ENCODE measurements at places on chromosomes 3 and 15.

- DNase-seq, result no peak
Observed at GRCh38 chr15:36940219-36940618, 160.1 kb downstream of the MEIS2 start.

GRCh38 chr15:27070841-27071240 lies 99.9 kb downstream of the GABRG3 start:
- no peak for DNase-seq

- DNase-seq, result peak; percentile 64
Observed at GRCh38 chr3:100401674-100402041, 319 bp downstream of the LNP1 start.

GRCh38 chr3:76912841-76913383 lies 127.0 kb upstream of the ROBO2 start:
- DNase-seq, result no peak

DNA sequence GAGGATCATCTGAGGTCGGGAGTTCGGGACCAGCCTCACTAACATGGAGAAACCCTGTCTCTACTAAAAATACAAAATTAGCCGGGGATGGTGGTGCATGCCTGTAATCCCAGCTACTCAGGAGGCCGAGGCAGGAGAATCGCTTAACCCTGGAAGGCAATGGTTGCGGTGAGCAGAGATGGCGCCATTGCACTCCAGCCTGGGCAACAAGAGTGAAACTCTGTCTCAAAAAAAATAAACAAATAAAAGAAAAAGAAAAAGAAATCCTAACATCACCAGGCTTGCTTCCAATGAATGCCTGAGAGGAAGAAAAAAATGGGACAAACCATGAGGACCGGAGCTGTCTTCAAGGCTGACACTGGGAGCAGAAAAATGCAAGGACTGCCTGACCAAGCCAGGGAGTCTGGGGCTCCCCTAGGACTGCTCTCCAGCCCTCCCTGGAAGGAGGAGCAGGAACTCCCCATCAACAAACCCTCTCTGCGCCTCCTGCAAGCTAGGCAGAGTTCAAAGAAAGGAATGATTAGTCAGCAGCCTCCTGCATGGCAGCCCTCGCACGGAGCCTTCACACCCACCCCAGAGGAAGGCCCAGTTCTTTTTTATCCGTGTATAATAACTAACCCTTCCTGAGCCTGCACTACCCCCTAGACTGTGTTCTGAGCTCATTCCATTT lies 55.4 kb downstream of the NUP210 start:
- no peak for DNase-seq

- no peak for DNase-seq
Observed at GRCh38 chr3:178255315-178255714, 280.9 kb upstream of the KCNMB2 start.

- DNase-seq, result peak; percentile 19
Observed at GRCh38 chr15:75713338-75713895, 769 bp upstream of the CSPG4 start.

DNA sequence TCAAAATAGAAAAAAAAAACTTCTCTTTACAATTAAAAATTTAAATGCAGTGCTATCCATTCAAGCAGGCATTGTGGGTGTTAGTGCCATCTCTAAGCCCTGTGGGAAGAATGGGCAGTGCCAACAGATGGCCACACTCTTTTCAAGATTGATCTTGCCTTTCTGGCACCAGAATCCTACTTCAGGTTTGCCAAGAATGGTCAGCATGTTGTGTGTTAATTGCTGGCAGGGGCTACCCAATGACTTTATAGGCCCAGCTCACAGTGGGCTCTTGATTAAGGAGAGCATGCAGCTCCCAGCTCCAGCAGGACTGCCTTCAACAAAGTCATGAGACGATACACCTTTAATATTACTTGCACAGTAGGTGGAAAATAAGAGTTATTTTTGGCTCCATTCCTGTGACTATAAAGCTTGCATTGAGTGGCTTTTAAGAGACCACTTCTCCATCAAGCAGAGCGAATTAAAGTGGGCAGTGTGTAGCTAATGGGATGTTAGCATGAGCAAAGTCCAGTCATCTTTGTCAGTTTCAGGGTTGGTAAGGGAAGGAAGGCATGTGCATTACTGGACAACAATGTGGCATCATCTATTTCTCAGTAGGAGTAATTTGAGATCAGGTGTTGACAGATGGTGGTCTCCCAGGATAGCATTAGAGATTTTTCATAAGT lies 476.8 kb downstream of the C3orf38 start:
- DNase-seq, result no peak

GRCh38 chr3:149292666-149293065 lies 40.8 kb downstream of the TM4SF18 start:
- no peak for DNase-seq

DNA sequence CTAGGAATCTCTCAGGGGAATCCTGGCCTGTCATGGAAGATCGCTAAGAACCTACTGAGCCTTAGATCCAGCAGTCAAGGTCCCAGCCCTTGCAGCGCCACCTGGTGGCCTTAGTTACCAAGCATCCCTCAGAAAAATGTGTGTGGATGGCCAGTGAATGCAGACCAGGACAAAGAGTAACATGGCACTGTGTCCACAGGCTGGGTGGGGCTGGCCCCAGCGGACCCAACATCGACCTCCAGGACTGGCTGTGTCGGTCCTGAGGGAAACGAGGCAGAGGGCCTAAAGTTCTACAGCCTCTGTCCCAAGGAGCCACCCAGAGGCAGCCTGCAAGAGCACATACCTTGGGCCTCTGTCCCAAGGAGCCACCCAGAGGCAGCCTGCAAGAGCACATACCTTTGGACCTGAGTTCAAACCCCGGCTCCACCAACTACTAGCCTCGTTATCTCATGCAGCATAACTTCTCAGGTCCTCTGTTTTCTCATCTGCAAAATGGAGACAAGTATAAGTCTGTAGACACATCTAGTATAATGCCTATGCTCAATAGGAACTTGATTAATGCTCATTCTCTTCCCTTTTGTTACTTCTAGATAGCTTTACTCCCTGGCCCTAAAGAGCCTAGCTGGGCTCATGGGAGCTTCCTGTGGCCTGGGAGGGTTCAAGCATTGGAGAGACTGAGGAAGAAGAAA lies 57.5 kb upstream of the HERC1 start:
- peak; percentile 87 for DNase-seq

GRCh38 chr3:122271246-122271898 lies 53.7 kb upstream of the CSTA start:
- no peak for DNase-seq

DNA sequence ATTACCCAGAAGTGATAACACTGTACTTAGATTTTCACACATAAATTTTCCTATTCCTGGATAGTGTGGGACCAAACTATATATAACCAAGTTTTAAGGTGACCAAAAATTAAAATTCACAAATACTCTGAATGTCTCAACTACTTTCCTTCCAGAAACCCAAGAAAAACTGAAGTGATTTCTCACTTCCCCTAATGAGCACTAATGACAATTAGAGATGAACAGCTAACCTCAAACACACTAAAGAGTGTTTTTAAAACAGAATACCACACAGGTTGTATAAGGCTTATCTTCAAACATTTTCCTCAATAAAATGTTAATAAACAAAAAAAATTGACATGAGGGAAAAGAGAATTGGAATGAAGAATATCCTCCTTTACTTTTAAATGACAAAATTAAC lies 188.2 kb downstream of the ZBTB20 start:
- DNase-seq, result no peak

DNA sequence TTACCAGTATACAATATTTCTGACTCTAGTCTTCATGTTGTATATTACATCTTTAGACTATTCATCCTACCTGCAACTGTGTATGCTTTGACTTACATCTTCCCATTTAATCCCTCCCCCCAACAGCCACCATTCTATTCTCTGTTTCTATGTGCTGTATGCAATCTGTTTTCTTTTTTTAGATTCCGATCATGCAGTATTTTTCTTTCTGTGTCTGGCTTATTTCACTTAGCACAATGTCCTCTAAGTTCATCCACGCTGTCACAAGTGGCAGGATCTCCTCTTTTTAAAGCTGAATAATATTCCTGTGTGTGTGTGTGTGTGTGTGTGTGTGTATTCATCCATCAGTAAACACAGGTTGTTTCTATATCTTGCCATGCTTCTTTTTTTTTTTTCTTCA lies 66.4 kb upstream of the NUDT16 start:
- no peak for DNase-seq

- no peak for DNase-seq
Observed at GRCh38 chr15:32636410-32636809, 5.1 kb upstream of the SCG5 start.

DNA sequence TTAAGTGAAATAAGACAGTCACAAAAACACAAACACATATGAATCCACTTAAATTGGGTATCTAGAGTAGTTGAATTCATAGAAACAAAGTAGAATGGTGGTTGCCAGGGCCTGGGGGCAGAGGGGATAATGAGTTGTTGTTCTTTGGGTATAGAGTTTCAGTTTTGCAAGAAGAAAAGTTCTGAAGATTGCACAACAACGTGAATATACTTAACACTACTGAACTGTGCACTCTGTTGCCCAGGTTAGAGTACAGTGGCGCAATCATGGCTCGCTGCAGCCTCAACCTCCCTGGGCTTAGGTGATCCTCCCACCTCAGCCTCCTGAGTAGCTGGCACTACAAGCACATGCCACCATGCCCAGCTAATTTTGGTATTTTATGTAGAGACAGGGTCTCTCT lies 14.9 kb downstream of the GRAMD2A start:
- DNase-seq, result no peak

GRCh38 chr15:38682861-38683260 lies 118.2 kb upstream of the RASGRP1 start:
- no peak for DNase-seq

DNA sequence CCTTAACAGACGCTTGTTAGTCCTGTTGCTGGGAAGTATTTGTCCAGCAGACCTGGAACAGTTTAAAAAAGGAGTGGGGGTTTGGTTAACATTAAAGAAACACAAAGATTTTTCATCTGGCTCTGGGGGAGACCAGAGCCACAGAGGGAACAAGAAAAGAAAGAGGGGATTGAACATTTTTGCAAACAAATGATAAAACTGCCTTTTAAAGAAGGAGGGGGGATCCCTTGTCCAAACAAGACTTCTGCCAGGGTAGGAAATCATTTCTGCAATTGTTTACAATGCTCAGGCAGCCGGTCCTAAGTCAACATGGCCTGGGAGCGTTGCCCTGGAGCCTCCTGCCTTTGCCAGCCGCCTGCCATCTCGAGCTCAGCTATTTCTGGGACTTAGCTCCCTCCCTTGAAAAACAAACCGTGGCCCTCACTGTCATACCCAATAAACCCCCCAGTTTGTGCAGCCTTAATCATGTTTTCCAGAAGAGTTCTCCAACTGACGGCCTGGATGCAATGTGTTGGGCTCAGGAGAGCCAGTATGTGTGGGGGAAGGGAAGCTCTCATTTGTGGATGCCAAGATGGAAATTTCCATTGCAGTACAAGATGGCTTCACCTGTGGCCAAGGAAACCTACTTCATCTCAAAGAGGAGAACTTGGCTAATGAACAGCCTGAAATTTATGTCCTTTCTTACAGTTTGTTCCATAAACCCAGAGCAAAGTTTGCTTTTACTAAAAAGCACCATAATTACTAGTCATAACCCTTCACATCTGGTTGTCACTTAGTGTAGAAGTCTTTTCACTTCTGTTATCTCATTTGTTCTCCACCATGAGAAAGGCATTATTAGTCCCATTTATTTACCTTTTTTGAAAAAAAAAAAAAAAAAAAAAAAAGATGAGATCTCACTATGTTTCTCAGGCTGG lies 75.9 kb upstream of the RNU6-1 start:
- no peak for DNase-seq

- no peak for DNase-seq
Observed at GRCh38 chr15:80582816-80583423, 112.2 kb upstream of the ABHD17C start.
